GM12891 (cell line): ENCODE measurements at places on chromosomes 7 and 10.

- no peak for DNase-seq
Measured at GRCh38 chr10:26503911-26504310, 65.8 kb downstream of the APBB1IP start.

DNA sequence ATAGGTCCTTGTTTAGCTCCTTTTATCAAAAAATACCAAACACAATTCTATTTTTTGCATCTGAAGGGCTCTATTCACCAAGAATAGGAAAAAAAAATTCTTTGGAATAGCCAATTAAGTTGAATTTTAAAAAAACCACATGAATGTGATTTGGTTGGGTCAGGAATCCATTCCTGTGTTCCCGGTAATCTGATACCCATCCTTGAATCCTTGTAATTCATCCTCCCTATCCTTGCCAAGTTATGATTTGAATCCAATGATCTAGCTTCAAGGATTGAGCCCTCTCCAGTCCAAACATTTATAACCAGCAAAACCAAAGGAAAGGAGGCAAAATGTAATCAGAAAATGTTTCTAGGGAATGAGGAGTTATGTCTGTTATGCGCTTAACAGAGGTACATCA is 86.6 kb downstream of the CFAP58 start:
- no peak for DNase-seq

DNA sequence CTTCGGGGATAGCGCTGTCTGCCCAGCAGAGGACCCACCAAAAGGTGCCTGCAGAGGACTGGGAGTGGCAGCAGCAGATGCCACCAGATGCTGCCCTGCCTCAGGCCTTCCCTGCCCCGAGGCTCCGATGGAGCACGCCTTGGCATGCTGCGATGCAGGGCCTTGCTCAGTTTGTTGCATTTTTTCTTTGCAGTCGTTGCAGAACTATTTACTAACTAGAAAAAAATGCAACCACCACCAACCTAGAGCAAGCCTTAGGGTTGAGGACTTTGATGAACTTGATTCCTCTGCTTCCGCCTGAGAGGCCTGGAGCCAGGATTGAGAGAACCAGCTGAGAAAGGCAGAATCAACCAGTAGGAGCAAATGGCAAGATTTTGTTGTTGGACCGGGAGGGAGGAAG is 585.6 kb upstream of the MKI67 start:
- DNase-seq: no peak

DNA sequence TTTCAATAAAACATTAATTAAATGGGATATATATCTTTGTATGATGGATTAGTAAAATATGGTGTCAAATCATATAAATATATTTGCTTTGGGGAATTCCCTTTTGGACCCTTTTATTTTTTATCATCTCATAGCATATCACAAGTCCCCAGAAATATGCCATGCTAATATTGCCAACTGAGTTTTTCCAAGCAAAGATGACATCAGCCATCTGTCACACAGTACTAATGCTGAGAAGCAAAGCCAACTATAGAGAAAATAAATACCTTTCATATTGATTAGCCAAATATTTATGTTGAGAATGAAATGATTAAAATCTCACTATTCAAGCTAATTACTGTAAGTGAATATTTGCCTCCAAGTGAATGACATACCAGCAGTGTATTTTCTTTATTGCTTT is 575.3 kb downstream of the ETV1 start:
- no peak for DNase-seq

- peak; percentile 78 for DNase-seq
Measured at GRCh38 chr10:127906548-127907377, at the start of gene PTPRE. Gene PTPRE, plus strand, starts transcription at chr10:127907103. Its CDS starts 133,779 bp downstream, at chr10:128040882.

DNA sequence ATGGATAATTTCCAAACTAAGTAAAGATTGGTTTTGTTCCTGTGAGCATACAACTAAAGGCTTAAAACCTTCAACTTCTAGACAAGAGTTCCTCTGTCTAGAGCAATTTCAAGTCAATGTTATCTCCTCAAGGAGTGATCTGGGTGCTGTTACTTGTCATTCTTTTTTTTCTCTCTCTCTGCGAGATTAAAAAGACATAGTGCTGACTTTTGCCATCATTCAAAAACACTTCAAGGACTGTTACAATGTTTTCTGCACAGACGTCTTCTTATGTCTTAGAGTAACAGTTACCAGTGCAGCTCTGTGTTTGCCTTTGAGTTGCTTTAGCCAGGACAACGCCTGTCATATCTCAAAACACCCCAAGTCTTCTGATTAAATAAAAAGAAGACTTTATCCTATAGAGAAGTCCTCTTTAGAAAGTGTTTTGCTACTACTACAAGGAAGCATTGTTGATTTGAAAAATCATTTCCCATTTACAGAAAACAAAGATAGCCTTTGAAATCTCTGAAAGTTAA is 263.5 kb upstream of the FERD3L start:
- DNase-seq: no peak

GRCh38 chr7:29276199-29276598 is 81.6 kb downstream of the CHN2 start:
- DNase-seq: no peak

GRCh38 chr10:78557433-78557925 is 511.3 kb upstream of the ZMIZ1 start:
- no peak for DNase-seq

DNA sequence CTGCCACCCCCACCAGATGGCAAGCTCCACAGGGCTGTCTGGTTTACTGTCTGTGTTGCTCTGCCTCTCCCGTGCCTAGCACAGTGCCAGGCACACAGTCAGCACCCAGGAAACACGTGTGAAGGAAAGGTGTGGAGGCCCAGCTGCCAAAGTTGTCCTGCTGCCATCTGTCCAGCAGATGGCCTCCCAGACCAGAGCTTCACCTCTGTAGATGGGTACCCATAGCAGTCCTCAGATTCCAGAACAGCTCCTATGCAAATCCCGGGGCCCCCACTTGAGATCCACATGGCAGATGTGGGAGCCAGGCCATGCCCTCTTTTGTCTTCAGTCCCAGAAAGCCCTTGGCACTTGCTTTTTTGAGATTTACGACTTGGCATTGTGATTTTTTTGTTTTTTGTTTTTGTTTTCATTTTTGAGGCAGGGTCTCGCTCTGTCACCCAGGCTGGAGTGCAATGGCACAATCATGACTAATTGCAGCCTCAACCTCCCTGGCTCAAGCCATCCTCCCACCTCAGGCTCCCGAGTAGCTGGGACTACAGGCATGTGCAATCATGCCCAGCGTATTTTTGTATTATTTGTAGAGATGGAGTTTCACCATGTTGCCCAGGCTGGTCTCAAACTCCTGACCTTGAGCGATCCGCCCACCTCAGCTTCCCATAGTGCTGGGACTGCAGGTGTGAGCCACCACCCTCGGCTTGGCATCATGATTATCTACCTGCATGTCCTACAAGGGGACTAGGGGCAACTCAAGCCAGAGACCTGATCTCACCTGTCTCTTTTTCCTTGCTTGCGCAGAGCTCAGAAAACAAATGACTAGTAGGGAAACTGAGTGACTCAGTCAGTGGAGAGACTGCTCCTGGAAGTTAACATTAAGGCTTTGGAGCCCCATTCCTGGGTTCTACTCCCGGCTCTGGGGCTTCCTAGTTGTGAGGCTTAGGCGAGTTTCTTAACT is 16.9 kb upstream of the PALD1 start:
- DNase-seq: peak; percentile 65

DNA sequence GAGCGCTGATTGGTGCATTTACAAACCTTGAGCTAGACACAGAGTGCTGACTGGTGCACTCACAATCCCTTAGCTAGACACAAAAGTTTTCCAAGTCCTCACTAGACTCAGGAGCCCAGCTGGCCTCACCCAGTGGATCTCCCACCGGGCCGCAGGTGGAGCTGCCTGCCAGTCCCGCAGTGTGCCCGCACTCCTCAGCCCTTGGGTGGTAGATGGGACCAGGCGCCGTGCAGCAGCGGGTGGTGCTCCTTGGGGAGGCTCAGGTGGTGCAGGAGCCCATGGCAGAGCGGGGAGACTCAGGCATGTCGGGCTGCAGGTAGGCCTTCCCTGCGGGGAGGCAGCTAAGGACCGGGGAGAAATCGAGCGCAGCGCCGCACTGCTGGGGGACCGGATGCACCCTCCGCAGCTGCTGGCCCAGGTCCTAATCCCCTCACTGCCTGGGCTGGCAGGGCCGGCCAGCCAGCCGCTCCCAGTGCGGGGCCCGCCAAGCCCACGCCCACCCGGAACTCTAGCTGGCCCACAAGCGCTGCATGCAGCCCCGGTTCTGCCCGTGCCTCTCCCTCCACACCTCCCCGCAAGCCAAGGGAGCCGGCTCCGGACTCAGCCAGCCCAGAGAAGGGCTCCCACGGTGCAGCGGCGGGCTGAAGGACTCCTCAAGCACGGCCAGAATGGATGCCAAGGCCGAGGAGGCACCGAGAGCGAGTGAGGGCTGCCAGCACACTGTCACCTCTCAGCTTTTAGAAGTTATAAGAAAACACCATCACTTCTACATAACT is 128.9 kb downstream of the ZNF438 start:
- no peak for DNase-seq

- peak; percentile 17 for DNase-seq
Measured at GRCh38 chr10:74750848-74751274, 75.5 kb upstream of the KAT6B start.

DNA sequence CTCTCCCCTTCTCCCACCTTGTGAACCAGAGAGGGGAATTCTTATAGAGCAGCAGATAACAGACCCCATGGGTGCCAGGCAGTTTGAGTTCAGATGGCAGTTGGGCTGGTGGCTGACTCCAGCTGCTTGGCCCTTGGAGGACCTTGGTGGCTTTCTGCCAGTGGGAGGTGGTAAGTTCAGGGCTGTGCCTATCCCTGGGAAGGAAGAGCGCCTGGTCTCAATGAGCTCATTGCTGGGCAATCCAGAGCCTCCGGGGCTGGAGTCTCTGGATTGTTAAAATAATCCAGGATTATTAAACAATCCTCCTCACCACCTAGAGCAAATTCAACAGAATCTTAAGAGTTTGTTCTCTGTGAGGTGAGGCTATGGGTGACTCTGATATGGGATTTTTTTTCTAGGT is 105.2 kb downstream of the FANK1 start:
- no peak for DNase-seq

DNA sequence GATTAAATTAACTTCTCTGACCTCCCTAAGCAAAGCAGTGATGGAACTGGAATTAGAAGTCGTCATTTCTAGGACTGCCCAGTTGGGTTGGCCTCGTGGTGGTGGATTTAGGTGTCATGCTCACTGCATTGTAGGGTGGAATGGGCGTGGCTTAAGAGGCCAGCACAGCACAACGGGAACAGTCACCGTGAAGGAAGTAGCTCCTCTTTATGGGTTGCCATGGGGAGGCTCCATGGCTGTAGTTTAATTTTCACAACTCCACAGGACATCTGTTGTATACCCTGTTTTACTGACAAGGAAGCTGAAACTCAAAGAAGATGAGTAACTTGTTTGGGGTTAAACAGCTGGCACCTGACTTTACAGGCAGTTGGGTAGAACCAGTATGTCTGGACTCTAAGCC is 208.3 kb downstream of the CELF2 start:
- no peak for DNase-seq

DNA sequence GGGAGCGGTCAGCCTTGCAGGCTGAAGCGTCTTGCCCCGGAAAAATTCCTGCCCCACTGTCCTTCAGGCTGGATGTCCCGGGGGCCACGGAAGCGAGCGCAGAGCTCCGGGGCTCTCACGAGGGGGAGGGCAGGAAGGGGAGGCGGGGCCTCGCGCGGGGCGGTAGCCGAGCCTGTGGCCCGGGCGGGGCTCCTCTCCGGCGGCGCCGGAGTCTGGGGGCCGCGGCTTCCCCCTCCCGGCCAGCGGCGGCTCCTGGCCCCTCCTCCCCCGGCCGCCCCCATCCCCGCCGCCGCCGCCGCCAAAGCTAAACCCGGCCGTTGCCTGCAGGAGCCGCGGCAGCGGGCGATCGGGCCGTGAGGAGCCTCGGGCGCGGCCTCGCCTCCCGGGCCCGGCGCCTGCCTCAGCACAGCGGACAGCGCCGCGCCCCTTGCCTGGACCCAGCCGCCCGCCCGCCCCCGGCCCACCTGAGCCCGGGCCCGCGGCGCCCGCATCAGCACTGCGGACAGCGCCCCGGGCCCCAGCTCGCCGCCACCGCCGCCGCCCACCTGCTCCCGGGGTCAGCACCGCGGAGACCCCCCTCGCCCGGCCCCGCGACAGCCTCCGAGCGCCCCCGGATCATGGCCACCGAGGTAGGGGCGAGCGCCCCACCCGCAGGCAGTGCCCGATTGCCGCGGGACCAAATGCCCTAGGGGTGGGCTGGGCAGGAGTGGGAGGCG is at the start of gene GOLGA7B:
Gene GOLGA7B (plus strand): TSS at position 157 of the 716 bp plus-strand sequence. CDS start 461 bp downstream, at position 618.
- peak; percentile 65 for DNase-seq

- no peak for DNase-seq
Measured at GRCh38 chr7:105871142-105871541, 5.3 kb downstream of the ATXN7L1 start.

- DNase-seq: no peak
Measured at GRCh38 chr7:159226011-159226702, 81.5 kb upstream of the VIPR2 start.

GRCh38 chr10:100490531-100490930 is 27.7 kb downstream of the WNT8B start:
- DNase-seq: no peak

DNA sequence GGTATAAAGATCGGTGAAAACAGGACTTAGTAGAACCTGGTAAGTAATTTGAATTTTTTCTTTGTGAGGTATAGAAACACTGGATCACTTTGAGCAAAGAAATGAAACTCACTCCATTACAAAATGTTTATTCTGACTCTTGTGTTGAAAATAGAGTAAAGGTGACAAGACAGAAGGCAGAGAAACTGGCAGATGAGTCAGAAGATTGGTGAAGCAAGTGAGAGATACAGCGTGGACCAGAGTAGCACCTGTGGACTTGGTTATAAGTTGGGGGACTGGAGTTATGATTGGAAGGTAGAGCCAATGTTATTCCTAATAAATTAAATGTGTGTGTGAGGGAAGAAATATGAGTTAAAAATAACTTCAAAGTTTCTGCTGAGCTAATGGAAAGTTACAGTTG is 620.9 kb downstream of the ZWINT start:
- no peak for DNase-seq

DNA sequence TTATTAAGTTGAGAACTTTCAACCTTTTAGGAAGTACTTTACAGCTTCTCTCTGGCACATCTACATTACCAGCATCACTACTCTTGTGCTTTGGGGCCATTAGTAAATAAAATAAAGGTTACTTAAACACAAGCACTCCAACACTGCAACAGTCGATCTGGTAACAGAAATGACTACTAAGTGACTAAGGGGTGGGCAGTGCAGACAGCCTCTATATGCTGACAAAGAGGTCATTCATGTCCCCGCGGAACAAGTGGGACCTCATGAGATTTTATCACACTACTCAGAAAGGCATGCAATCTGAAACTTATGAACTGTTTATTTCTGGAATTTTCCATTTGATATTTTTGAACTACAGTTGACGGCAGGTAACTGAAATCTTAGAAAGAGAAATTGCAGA is 111.3 kb upstream of the DNAJB12 start:
- DNase-seq: no peak

GRCh38 chr7:14305233-14305866 is 315.9 kb upstream of the ETV1 start:
- DNase-seq: no peak

GRCh38 chr10:109665321-109665720 is 258.0 kb downstream of the XPNPEP1 start:
- no peak for DNase-seq

GRCh38 chr7:44808914-44809393 is 12.5 kb downstream of the PPIA start:
- no peak for DNase-seq
